Right atrium auricular region (tissue), 2 donors: ENCODE measurements at places on chromosomes 11 and 22. TPM values are rescaled to one million over a fixed set of nuclear protein-coding genes. Genes with fewer than 3 reads are reported as not detected.
A peak's percentile ranks its signal among the peaks of the same experiment; 100 is the strongest.

The TRPM5 gene
- total RNA-seq, result not detected

The SLC35C1 gene
- total RNA-seq, result 11.6 TPM

GRCh38 chr11:66489636-66490035, 9.4 kb downstream of the DPP3 start:
- H3K4me1 ChIP-seq, result no peaks in the 10 kb centered on the region
- no peak for DNase-seq
- peaks cover 6% of the 10 kb centered on the region for H3K36me3 ChIP-seq
- H3K4me3 ChIP-seq, result no peak overlapping the region

DNA sequence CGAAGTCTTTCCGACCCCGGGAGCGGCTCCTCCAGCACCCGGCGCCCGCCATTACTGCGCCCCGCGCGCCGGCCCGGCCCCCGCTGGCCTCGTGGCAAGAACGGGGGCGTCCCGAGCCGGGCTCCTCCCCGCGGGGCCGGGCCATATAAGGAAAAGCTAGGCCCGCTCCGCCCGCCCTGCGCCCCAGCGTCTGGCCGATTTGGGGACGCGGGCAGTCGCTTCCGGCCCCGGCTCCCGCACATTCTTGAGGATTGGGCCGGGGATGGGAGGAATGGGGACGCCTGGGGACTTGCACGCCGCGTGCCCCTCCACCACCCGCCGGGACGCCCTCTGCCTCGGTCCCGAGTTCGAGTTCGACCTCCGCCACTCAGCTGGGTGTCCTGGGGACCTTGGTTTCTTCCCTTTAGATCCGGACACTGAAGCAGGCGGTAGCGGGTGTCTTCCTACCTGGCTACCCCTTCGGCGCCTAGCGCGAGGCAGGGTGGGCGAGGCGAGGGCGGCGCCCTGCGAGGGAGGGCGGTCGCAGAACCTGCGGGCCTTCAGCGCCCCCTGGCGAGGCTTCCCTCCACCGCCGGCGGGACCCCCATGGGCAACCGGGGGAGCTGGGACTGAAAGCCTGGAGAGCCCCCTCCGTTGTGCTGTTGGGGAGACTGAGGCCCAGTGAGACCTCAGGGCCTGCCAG, 3.8 kb downstream of the SMTN start:
- H3K4me3 ChIP-seq, result peak overlapping the region; percentile 51
- peak; percentile 90 for DNase-seq
- peak overlapping the region; percentile 92 for H3K27ac ChIP-seq
- peaks cover 24% of the 10 kb centered on the region for H3K36me3 ChIP-seq
- H3K4me1 ChIP-seq, result no peaks in the 10 kb centered on the region

DNA sequence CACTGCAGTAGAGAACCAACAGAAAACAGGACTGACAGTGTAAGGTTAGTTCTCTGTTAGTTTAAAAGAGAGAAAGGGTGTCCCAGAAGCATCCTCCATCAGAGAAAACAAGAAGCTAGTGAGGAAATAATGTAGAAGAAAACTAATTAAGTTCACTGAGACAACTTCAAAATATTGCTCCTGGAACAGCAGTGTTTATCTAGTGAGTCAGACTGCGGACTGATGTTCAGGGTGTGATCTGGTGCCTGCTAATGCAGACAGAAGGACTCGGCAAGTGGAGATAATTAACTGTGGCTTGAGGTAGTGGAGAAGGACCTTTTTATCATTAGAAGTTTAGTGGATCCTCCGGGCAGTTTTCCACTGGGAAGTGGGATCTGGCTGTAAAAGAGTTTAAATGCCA, 55.4 kb downstream of the CDON start:
- no peak for DNase-seq
- H3K27me3 ChIP-seq, result no peaks in the 10 kb centered on the region
- no peaks in the 10 kb centered on the region for H3K4me1 ChIP-seq
- peaks cover 8% of the 10 kb centered on the region for H3K36me3 ChIP-seq
- peak overlapping the region; percentile 33 for H3K27ac ChIP-seq
